Dermis microvascular lymphatic vessel endothelial cell (primary cell): ENCODE measurements at places on chromosomes 11 and 22. TPM values are rescaled to one million over a fixed set of nuclear protein-coding genes. Genes with fewer than 3 reads are reported as not detected.

DNA sequence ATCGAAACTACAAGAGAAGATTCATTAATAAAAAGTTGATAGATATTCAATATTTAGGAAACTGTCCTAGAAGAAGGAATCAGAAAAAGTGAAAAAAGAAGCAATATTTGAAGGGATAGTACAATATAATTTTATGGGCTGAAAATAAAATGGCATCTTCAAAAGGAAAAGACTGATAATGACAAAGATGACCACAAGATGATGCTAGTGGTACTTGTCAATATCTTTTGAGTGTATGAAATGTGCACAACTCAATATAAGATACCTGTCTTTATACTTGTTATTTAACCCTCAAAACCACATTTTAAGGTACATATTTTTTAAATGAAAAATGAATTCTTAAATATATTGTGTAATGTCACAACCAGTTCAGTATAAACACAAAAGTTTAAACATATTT, 1059.6 kb upstream of the RAG2 start:
- no peak for DNase-seq

BEST1 gene
- total RNA-seq, result under 0.01 and 0.13 TPM in 2 replicates

- peak; percentile 70 for DNase-seq
These were observed 15.5 kb upstream of the UPK3A start for GRCh38 chr22:45268958-45269844.

DNA sequence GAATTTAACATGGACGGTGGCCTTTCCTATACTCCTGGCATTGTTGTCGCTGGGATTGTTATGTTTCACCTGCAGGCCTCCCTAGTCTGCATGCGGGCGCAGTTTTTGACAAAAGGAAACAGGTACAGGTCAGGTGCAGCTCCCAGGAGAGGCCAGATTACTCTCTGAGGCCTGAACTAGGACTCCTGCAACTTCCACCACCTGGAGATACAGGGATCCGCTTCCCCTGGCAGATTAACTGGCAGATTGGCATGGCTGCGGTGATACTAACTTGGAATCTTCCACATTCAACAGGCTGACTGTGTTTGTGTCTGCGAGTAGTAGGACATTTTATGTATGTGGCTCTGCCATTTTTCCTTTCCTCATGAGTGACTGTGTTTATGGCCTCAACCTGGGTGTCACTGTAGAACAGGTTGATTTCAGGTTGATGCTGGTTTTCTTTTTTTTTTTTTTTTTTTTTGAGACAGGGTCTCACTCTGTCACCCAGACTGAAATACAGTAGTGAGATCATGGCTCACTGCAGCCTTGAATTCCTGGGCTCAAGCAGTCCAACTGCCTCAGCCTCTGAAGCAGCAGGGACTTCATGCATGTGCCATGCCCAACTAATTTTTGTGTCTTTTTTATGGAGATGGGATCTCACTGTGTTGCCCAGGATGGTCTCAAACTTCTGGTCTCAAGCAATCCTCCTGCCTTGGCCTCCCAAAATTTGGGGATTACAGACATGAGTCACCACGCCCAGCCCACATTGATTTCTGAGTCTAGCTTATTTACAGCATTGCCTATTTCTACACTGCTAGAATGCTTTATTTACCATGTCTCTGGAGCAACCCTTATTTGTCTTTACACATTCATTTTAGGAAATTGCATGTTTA, 1.7 kb upstream of the USP28 start:
- DNase-seq, result no peak

GRCh38 chr11:29364006-29364405, 652.8 kb downstream of the KCNA4 start:
- DNase-seq, result no peak

PANX2 gene
- 0.13 and 0.63 TPM in 2 replicates for total RNA-seq

DNA sequence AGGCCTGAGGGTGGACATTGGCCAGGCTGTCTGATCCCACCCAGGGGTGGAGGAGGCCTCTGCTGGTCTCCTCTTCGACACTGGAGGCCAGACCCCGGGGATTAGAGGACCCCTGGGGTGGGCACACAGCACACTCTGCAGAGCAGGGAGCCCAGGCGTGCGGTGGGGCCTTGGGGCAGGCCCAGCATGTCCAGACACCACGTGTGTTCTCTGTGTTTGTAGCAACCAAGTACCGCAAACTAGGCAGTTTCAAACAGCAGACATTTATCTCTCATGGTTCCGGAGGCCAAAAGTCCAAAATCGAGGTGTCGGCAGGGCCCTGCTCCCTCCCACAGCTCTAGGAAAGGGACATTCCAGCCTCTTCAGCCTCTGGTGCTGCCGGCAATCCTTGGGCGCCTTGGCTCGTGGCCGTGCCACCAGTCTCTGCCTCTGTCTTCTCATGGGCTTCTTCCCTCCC, 1.5 kb downstream of the PANX2 start:
- no peak for DNase-seq

BIK gene
- 1.0 and 1.4 TPM in 2 replicates for total RNA-seq

GRCh38 chr11:16310943-16311342, 45.4 kb downstream of the SOX6 start:
- DNase-seq, result no peak

DNA sequence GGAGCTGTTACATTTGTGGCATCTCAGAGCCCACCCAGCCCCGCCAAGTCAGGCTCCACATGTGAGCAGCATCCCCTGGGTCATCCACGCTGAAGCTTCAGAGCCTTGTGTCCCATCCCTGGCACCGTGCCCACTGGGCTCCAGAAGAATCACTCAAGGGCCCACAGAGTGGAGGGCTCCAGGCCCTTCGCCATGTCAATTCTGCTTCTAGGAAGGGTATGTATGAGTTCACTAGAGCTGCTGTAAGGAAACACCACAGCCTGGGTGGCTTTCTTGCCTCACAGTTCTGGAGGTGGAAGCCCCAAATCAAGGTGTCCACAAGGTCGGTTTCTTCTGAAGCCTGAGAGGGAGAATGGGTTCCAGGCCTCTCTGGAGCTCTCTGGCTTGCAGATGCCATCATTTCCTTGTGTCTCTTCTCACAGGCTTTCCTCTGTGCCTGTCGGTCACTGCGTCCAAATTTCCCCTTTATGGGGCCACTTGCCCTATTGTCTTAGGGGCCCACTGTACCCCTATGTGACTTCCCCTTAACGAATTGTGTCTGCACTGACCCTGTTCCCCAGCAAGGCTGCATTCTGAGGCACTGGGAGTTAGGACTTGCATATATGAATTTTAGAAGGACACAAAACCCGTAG, 1476.0 kb downstream of the TBC1D22A start:
- no peak for DNase-seq

DCUN1D5 gene
- 30.6 and 46.6 TPM in 2 replicates for total RNA-seq

GRCh38 chr11:35144136-35144741, 5.3 kb downstream of the CD44 start:
- DNase-seq, result no peak

- peak; percentile 17 for DNase-seq
These were observed 12.9 kb downstream of the TSPAN32 start for GRCh38 chr11:2314525-2315394.

DNA sequence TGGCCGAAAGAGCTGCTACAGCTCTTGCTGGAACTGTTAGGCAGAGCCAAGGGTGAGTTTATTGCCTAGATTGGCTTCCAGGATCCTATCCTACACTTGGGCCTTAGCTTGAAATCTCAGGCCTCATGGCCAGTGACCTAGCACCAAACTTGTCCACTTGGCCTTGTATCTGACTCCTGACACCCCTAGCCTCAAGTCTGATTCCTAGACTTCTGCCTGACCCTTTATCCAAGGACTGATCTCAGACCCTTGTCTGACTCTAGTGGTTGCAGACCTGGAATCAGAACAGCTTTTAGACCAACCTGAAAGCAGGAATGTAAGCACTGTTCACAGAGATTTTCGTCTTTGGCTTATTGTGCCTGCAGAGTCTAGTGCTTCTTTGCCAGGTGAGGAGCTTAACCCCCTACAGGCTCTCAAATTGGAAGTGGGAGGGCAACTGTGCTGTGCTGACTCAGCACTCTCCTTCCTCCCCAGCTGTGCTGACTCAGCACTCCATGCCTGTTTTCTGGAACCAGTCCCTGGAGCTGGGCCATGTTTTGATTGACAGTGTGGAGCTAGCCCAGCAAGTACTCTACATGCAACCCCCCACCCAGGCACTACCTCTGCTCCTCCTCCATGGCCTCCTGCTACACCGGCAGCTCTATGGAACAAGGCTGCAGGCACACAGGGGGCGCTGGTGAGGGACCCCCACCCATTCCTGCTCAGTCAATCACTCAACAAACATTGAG, 35.1 kb downstream of the RRP8 start:
- DNase-seq, result peak; percentile 64

ST14 gene
- total RNA-seq, result under 0.01 and 0.13 TPM in 2 replicates

DNA sequence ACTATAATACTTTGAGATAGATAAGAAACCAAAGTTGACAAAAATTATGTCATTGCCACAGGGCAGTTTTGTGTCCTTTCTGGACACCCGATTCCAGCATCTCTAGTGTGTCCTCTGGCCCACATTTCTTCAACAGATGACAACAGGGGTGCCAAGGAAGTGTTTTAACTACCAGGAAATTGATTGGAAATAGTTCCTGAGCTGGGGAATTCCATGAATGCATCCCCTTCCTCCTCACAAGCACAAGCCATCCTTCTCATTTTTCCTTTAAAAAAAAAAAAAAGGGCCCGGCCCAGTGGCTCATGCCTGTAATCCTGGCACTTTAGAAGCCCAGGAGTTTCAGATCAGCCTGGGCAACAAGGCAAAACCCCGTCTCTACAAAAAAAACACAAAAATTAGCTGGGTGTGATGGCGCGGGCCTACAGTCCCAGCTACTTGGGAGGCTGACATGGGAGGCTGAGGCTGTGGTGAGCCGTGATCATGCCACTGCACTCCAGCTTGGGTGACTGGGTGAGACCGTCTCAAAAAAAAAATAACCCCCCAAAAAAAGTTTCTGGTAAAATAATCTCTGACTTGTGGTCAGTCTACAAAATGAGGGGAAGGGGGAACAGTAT, 797 bp upstream of the B3GAT3 start:
- no peak for DNase-seq

- no peak for DNase-seq
These were observed 40.5 kb downstream of the DUSP8 start for GRCh38 chr11:1531449-1532013.

CRYAB gene
- 0.13 TPM in 2 replicates for total RNA-seq

GRCh38 chr11:3359092-3359824, 19.7 kb downstream of the ZNF195 start:
- DNase-seq, result no peak

DNA sequence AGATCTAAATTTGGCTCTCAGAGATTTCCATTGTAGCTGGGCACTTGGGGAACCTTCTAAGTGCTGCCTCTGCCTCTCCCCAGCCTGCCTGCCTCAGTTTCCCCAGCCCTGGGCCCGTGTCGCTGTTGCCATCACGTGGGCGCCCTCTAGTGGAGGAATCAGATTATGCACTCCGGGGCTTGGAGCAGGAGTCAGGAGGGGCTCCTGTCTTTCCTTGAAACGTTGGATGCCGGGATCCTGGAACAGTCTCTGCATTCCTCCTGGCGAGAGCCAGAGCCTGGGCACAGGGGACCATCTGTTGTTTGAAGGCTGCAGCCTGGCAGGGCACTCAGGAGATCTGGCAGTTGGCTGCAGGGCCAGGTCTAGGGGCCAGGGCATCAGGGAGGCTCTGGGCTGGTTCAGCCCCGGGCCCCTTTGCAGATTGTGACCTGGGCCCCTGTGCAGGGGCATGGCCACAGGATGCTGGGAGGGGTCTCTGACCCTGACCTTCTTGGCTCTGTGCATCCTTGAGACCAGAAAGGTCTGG, 71.6 kb downstream of the LRP5 start:
- DNase-seq, result no peak

SLC29A2 gene
- 0.77 and 1.0 TPM in 2 replicates for total RNA-seq

CCDC87 gene
- total RNA-seq, result 0.13 TPM in 2 replicates

DNA sequence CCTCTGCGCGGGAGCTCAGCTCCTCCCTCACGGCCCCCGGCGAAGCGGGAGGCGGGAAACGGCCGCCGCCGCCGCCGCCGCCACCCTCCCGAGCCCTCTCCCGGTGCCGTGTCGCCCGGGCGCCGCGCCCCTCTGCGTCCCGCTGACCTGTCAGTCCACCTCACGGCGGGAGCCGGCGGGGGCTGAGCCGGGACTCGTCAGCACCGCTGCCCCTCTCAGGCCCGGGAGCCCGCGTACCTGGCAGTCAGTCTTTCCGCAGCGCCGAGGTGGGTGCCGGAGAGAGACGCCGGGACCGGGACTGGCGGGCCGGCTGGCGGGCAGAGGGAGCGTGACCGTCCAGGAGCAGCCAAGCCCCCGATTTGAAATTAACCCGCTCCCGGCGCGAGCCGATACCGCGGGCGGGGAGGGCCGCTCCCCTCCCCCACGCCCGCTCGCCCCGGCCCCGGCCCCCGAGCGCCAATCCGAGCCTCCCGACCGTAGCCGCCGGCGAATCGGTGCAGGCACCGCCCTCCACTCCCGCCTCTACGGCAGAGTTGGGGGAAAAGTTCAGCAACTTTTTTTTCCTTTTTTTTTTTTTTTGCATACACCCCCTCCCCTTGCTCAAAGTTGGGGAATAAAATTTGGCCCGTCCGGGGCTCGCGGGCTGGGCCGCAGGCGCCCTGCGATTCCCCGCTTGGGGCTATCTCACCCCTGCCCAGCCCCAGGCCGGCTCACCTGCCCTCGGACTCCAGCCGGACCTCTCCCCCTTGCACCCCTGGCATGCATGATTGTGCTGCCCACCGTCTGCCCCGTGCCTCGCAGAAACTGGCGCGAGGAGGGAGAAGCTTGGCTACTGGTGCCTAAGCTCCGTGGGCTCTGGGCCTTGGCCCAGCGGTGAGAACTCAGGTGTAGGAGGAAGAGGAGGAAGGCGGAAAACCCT, 774 bp upstream of the E2F8 start:
- DNase-seq, result no peak

DNA sequence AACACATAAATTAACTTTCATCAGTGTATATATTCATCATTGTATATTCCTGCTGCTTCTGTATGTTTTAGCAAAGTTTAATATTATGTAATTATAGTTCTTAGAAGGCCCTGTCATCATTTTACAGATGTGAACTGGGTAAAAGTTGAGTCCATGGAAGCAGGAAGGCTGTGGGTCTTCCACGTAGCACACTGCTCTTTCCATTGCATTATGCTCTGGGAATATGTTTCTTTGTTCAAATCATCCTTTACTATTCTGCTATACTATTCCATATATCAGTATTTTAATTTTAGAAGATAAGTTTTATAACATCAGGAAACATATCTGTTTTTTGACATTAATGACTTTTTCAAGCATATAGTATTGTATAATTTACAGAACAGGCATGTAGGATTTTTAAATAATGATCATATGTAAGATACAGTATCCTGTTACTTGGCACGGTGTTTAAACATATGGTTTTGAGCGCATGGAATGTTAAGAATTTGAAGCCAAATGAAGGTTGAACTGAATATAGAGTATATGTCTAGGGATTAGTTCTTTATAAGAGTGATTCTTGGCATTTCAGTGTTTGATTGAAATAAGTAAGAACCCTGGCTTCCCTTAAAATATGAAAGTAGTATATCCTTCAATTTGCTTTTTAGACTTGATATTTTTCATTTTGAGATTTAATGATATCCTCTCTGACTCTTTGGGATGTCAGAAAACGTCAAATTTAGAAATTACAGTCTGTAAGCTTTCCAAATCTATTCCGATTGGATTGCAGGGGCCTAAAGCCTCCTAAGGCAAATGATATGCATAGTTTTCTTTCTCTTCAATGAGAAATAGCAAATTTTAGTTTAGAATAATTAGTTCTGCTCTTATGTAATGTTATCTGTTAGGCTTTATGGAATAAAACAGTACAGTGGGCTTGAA, 8.6 kb downstream of the CCDC81 start:
- no peak for DNase-seq

TENM4 gene
- total RNA-seq, result under 0.01 and 0.13 TPM in 2 replicates

PAMR1 gene
- under 0.01 and 0.25 TPM in 2 replicates for total RNA-seq

ACRV1 gene
- 0.13 TPM in 1 of 2 replicates, not detected in the other for total RNA-seq

- DNase-seq, result peak; percentile 96
These were observed at the start of gene RAD9A for GRCh38 chr11:67391304-67392182. TSS of gene RAD9A (plus strand) at chr11:67391986. CDS start at chr11:67392045, 59 bp downstream.
